Stimulated activated CD8-positive, alpha-beta memory T cell treated with anti-CD3 and anti-CD28 coated beads, Interleukin-4, amount 100 ng/mL, for 48 hours (primary cell): ENCODE measurements at places on chromosomes 16 and 17.
A peak's percentile ranks its signal among the peaks of the same experiment; 100 is the strongest.

DNA sequence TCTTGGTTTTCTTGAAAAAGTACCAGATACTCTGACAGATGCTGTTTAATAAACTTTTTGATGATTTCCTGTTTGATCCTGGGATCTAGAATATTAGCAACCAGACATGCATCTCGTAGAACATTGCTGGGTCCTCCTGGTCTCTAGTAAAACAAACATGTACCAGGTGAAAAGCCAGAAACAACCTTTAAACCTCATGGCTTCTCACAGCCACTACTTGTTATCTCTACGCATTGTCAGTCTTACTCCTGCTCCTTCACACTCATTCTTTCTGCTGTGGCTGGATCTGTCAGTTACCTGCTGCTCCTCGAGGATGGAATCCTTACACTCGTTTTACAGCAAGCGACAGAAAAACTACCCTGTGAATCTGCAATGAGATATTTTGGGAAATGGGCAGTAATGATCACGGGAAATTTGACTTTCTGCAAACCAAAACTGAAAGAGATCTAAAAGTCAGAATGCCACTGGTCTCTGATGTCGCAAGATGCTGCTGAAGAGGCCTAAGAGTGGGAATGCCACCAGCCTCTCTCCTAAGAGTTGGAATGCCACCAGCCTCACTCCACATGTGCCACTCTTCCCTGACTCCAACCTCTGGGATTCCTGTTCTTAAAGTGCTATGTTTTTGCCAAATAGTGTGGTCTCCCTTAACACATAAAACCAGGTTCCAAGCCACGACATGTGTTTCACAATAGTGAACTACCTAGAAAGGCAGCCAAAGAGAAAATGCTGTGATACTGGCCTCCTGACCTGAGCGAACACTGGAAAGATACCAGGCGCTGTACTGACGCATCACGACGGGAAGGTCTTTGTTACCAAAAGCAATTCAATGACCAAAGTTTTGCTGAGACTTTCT is 86.3 kb downstream of the VPS53 start:
- no peak for DNase-seq

DNA sequence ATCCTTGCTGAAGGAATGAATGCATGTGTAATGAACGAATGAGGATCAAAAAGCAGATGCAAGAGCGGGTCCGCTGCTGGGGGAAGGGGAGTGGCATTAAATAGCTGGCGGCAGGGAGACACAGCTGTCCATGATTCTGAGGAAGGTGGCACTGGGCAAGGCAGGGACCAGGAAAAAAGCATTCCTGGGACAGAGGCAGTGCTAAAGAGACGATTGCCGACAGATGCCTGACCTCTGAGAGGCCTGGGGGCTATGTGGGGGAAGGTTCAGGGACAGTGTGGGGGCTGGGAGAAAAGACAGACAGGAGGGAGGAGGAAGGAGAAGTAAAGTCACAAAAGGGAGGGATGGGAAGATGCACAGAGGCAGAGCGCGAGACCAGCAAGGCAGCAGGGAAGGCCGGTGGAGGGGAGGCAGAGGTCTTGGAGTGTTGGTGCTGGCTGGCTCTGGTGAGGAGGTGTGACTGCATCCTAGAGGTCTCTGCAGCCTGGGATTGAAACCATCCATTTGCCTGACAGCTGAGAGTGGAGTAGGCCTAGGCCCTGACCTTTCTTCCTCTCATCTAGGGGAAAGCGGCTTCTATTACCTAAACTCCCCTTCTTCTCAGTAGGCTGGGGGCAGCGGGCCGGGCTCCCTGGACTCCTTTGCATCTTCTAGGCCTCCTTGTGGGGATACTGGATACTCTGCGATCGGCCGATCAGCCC is 109.9 kb downstream of the SDK2 start:
- DNase-seq = no peak

GRCh38 chr16:1781758-1782407 is 488 bp downstream of the SPSB3 start:
- peak; percentile 57 for DNase-seq

DNA sequence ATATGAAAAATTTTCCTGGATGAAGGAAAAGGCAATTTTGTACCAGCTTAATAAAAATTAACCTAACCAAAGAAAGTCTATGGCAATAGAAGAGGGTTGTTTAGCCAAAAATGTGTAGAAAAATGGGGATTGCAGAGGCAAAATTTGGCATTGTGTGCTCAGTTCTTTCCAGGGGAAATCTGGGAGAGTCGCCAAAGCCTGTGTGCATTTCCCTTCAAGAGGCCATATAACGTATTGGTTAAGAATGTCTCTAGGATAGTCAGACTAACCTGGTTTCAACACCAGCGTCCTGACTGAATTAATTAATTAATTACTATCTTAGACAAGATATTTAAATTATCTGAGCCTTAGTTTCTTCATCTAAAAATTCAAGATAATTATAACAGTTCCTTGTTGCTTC is 44.8 kb upstream of the HLF start:
- DNase-seq = no peak

GRCh38 chr17:50056217-50056960 is 479 bp downstream of the ITGA3 start:
- peak; percentile 81 for DNase-seq

DNA sequence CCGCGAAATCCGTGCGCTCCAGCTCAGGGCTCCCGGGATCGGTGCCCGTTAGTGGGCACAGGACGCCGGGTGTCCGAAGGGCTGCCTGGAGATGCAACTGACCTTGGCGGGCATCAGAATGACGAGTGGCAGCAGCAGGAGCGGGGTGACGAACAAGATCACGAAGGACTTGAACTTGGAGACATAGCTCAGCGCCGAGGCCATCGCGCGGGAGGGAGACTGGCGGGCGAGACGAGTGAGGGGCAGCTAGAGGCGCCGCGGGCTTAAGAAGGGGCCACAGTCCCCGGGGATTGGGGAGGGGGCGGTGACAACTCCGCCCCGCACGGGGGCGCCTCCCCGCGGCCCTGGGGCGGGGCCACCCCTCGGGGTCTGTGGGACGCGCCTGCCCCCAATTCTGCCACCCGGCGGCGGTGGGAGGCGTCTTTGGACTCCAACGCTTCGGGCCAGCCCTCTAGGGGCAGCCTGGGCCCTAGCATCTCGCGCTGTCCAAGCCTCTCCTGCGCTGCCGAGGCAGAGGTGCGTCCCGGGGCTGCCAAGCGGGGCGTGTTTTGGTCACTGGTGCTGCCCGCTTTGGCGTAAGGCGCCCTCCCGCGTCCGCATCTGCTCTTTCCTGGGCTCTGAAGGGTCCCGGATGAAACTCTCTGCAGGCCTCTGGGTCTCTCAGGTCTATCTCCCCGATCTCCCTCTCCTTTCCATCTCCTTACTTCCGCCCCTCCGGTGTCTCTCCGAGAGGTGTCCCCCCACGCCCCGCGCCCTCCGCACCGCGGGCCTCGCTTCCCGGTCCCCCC is at the start of gene SLC13A5:
SLC13A5 (minus strand) TSS at position 240 of the 788 bp plus-strand sequence; CDS start at position 204, 36 bp downstream.
- DNase-seq = peak; percentile 46

- DNase-seq = no peak
Measured at GRCh38 chr17:82836823-82837357, 2.9 kb downstream of the ZNF750 start.

DNA sequence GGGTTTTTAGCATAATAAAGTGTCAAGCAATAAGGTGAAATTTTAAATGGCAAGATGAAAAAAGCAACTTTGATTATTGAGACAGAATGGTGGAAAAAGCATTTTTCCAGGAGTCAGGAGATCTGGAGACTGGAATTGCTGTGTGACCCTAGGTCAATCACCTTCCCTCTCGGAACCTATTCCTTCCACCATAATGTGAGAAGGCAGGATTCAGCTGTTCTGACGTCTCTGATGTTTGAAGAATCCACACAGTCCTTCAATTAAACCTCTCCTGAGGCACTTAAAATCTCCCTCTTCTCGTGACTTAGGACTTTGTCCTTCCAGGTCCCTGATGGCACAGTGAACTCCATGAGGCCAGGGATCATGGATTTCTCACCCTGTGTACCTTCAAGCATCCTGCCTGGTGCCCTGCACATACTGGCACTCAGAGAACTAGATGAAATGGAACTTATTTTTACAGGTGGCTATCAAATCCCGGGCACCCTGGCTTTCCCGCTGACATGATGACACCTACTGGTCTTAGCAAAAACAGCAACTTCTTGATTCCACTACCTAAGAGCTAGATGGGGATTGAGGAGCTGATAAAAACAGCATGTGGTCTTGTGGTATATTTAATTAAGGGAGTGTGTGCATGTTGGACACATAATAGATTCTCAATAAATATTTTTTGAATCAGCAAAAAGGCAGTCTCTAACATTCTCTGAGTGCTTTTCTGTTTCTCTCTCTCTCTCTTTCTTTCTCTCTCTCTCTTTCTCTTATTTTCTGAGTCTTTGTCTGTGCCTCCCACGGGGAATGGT is 2.3 kb upstream of the CCDC182 start:
- peak; percentile 47 for DNase-seq

DNA sequence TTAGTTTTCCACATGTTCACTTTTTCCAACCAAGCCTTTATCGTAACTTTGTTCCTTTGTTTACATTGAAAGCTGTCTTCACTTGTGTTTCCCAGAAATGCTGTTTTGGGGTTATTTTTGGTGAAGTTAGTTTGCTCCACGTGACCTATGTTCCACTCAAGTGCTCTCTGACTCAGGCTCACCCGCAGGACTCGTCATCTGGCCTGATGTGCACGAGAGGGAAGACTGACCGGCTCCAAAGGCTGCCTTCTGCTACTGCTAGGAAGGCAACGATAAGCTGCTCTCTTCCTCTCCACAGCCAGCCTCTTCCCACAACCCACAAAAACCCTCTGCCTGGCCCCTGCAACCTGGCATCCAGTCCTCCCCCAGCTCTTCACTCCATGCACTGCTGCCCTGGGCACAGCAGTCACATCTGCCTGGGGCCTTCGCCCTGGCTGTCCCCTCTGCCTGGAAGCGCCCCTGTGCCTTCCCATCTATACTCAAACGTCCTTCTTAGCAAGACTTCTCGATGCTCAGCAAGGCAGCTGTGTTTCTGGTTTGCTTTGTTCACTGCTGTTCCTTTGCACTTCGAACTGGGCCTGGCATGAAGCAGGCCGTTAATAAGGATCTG is 28.0 kb downstream of the ZCCHC14 start:
- DNase-seq = peak; percentile 66

DNA sequence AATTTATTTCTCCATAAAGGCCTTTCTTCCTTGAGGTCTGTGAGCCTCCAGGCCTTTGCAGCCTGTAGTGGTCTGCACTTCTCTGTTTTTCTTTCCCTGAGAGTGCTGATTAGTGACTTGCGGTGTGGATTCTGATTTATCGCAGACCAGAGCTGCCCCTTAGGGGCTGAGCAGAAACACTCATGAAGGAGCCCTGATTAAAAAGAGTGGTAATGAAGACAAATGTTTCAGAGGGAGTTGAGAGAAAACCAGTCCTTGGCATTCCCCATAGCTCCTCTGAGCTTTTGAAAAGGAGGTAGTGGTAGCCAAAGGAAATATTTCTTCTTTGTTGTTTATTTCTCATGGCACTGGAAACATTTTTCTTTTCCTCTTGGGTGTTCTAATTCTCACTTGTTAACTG is 268.1 kb upstream of the TBX2 start:
- no peak for DNase-seq

DNA sequence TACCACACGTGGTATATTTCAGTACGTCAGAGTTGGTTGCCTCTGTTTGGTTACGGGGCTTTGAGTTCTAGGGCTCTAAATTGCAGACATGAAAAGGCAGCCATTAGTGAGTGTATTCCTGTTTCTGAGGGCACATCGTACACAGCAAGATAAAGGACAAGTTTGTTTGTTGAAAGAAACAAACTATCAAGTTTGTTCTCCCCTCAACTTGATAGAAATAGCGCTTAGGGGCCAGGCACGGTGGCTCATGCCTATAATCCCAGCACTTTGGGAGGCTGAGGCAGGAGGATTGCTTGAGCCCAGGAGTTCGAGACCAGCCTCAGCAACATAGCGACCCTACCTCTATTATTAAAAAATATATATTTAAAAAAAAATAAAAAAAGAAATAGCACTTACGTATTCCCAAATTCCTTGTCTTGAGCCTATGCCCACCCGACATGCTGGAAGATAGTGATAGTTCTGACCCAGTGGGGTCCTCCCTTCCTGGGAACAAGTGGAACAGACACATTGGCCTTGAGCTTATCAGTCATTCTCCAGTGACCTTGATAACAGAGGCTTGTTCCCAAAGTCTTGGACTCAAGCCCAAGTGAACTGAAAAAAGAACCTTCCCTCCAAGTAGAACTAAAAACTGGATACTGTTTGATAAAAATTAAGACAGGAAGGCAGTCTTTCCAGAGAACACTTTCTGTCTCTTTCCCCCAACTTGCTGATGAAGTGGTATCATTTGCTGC is 139.9 kb upstream of the CACNG3 start:
- DNase-seq = no peak

DNA sequence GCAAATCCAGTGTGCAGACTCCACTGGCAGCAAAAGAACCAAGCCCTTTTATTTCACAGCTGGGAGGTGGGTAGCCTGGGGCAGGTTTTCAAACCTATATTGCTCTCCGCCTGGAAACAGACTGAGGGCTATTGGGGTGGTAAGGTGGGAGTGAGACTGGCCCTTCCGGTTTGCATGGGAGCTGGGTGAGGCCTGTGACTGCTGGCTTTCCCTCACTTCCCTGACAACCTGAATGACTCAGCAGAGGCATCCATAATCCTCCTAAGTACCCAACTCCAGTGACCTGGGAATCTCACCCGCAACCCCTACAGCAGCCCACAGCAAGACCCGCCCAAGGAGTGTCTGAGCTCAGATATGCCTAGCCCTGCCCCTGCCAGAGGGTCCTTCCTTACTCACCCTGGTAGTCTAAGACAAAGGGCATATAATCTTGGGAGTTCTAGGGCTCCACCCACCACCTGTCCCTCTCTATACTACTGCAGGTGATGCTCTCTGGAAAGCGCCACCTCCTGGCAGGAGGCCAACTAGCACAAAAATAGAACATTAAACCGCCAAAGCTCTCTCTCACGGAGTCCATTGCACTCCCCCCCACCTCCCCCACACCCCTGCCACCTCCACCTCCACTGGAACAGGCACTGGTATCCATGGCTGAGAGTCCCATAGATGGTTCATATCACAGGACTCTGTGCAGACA is 602.0 kb upstream of the C16orf82 start:
- no peak for DNase-seq

- DNase-seq = no peak
Measured at GRCh38 chr17:63596856-63597586, 3.7 kb upstream of the TACO1 start.

DNA sequence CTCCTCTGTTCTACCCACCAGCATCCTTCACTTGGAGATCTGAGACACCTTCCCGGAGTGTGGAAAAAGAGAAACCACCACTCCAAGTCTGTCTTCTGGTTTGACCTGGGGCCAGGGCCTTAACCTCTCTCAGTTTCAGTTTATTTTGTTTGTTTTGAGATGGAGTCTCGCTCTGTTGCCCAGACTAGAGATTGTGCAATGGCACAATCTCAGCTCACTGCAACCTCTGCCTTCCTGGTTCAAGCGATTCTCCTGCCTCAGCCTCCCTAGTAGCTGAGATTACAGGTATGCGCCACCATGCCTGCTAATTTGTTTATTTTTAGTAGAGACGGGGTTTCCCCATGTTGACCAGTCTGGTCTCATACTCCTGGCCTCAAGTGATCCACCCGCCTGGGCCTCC is 271.1 kb upstream of the TNRC6C start:
- DNase-seq = no peak

- no peak for DNase-seq
Measured at GRCh38 chr16:14629612-14629918, 495 bp downstream of the PARN start.

GRCh38 chr16:23597003-23597756 is 1.1 kb upstream of the NDUFAB1 start:
- DNase-seq = peak; percentile 36
